ENCODE measurements at places on chromosomes 1 and 21.
A peak's percentile ranks its signal among the peaks of the same experiment; 100 is the strongest.

DNA sequence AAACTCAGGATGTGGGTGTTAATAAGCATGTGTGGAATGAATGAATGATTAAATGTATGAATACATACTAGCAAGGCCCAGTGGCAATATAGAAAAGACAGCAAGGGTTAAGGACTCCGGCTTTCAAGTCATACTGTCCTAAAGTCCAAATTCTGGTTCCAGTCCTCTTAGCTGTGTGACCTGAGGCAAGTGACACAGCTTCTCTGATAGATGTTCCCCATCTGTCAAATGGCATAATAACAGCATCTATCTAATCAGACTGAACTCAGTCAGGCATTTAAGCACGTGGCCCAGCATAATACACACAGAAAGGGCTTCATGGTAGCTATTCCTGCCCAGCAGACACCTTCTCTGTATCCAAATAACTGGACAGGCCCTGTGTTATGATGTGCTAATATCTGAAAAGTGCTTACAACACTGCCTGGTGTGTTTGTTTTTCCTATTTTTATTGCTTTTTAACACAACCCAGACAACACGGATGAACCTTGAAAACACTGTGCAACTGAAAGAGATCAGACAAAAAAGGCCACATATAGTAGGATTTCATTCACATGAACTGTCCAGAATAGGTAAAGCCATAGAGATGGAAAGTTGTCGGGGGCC lies 12.4 kb downstream of the ASAP3 start:
- no peak for DNase-seq

- DNase-seq = no peak
Observed at GRCh38 chr1:52002038-52002917, 11.8 kb upstream of the RAB3B start.

- DNase-seq = no peak
Observed at GRCh38 chr1:150890033-150890416, 3.1 kb downstream of the CTXND2 start.

- DNase-seq = no peak
Observed at GRCh38 chr1:230345139-230345885, 80.8 kb downstream of the PGBD5 start.

- peak; percentile 74 for DNase-seq
Observed at GRCh38 chr1:206933333-206933945, 11.7 kb upstream of the FCMR start.

GRCh38 chr21:40176724-40177123 lies 309.5 kb downstream of the PCP4 start:
- no peak for DNase-seq

DNA sequence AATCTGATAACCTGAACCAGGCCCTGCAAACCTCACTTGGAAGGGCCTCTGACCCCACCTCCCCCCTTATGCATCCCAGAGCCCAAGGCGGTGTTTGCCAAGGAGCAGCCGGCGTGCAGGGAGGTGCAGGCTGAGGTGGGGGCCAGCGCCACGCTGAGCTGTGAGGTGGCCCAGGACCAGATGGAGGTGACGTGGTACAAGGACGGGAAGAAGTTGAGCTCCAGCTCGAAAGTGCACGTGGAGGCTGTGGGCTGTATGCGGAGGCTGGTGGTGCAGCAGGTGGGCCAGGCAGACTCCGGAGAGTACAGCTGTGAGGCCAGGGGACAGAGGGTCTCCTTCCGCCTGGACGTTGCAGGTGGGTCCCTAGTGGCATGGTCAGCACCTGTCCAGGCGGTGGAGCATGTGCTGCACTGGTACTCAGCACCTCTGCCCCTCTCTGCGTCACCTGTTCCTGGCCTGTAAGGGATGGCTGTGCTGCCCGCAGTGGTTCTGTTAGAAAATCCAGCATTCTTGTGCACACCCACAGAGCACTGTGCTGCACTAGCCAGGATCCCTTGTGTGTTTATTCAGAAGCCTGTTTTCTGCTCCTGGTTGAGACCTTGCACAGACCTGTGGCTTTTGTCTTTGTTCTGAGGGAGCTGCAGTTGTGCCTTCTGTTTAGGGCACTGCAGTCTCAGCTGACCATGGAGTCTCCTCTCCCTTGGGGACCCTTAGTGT lies 11.6 kb downstream of the OBSCN start:
- DNase-seq = no peak

GRCh38 chr21:45161038-45161945 lies 86.9 kb downstream of the ADARB1 start:
- no peak for DNase-seq

GRCh38 chr1:22540337-22540736 lies 23.0 kb upstream of the EPHA8 start:
- no peak for DNase-seq

GRCh38 chr21:36749935-36750575 lies 51.1 kb downstream of the SIM2 start:
- DNase-seq = no peak

- DNase-seq = no peak
Observed at GRCh38 chr21:21200939-21201615, 202.9 kb downstream of the NCAM2 start.

DNA sequence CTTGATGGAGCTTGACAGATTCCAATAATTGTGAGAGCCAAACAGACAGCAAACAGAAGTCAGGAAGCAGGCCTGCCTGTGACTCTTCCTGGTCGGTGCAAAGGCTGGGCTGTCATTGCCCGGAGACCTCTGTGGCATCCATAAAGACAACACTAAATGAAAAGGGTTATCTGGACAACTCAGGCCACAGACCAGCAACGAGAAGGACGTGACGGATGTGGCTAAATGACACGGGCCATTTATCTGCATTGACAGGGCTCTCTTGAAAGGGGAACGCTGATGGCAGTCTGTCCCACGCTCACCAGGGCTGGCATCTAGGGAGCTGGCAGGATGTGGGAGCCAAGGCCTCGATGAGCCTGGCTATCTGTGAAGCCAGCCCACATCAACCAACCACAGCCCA lies 35.0 kb downstream of the HMGB4 start:
- DNase-seq = no peak

GRCh38 chr1:14437417-14437918 lies 161.0 kb upstream of the KAZN start:
- no peak for DNase-seq

DNA sequence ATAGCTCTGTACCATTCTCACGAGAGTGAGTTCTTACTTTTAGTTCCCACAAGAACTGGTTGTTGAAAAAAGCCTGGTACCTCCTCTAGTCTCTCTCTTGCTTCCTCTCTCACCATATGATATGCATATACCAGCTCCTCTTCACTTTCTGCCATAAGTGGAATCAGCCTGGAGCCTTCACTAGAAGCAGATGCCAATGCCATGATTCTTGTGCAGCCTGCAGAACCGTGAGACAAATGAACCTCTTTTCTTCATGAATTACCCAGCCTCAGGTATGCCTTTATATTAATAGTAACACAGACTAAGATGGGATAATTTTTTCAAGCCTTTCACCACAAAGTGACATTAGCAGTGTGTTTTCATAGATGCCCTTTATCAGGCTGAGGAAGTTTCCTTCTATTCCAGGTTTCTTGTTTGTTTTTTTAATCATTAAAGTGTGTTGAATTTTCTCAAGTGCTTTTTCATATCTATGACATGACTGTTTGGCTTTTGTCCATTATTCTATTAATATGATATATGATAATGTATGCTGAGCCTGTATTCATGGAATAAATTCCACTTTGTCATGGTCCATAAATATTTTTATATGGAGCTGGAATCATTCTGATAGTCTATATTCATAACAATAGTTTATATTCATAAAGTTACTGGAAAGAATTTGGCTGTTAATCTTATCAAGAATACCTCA lies 40.7 kb upstream of the C1orf185 start:
- no peak for DNase-seq

- no peak for DNase-seq
Observed at GRCh38 chr1:159826441-159827101, at the start of gene SLAMF8. Gene SLAMF8 (plus strand): TSS chr1:159826873. CDS start chr1:159826899, 26 bp downstream.

- DNase-seq = no peak
Observed at GRCh38 chr1:171999756-172000155, 158.5 kb downstream of the DNM3 start.

DNA sequence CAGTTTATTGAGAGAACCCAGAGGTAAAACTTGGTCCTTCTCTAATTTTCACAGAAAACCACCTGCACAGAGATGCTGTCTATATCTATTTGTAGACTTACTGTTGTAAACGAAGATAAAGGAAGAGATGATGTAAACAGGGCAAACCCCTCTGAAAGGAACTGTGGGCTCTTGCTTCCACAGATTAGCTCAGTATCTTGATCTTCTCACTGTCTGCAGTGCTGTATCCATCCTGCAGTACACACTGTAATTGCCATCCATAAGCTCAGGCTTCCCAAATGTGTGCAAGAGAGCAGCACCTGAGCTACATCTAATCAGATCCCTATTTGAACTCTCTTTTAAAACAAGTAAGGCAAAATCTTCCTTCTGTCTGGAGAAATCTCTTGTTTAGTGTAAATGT lies 16.6 kb upstream of the RWDD3 start:
- no peak for DNase-seq

DNA sequence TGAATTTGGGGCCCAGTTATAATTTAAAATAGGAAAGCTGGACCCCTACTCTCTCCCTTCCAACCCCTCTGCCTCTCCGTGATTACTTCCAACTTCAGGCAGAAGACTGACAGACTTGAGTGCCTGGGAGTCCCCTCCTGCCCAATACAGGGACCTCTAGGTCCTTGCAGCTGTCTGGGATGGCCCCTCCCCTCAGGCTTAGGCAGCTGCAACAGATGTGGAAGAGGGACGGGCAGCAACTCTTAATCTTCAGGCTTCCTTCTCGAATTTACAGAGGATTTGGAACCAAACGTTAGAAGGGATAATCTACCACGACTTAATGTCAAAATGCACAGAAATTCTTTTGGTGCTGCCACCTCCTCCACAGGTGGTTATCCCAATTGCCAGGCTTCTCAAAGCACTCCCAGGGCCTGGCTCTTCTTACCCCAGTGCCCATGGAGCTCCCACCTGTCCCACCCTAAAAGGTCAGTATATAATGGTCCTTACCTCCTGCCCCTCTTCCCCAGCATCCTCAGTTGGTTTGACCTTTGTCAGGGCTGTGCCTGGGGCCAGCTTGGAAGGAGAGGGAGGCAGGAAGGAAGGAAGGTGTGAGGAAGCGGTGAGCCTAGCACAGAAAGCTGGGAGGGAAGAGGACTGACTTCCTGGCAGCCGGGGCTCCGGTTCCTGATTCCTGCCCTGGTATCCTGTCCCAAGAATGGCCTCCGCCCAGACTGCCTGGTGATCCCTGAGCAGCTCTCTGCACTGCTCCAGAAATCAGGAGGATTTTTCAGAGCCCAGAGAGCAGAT lies 2.8 kb downstream of the PEA15 start:
- no peak for DNase-seq

DNA sequence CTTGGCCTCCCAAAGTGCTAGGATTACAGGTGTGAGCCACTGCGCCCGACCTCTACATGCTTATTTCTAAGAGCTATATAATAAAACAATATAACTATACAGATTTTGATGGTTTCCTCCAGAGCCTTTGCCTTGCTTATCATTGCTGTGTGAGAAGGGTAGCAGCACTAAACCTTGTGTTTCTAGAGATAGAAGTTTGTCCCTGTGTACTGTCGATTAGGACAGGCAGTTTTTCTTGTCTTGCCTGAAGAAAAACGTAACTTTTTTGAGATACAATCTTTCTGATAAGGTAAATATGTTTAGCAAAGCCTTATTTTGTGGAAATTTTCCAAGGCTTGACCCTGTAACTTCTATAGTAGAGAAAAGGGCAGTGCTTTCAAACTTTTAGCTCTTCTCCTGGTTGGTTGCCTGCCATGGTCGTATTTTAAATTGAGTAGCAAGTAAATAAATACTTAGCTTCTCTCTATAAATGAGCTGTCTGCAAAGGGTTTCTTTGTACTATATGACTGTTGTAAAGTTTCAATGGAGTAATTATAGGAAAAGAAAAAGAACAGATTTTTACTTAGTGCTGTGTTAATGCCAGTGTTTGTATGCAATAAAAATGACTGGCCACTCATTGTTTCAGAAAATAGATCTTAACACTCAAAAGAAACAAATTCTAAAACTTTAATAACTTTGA lies 86.4 kb upstream of the CACYBP start:
- no peak for DNase-seq

GRCh38 chr1:159647616-159648015 lies 60.0 kb downstream of the APCS start:
- DNase-seq = no peak

DNA sequence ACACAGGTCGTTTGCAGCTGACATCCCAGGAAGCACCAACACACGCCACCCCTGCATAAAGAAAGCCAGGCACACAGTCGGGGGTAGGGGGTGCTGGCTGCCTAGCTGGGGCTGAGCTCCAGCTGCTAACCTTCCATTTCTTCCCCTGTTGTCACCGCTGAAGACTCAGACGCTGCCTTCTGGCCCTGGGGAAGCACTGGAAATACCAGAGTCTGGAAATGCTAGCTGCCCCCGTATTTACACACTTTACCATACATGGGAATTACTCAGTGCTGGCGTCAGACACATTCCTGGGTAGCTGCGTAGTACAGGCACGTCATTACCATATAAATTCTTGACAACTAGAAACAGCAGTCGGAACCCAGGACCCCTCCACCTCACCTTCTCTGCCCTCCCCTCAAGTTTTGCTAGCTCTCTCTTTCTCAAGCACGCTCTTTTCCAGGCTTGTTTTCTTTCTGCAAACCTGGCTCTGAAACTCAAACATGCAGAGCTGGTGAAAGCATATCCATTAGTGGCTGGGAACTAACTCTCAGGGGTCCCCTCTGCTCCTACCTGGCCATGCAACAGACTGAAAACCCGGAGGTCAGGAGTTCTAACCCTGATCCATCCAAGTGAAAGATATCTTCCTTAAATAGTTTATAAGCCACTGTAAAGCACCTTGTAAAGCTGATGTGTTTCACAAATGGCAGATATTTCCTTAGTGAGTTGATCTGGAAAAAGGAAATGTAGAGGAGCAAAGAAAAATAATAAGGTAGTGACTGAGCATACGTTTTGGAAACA lies 3.3 kb downstream of the CSRP1 start:
- DNase-seq = no peak

DNA sequence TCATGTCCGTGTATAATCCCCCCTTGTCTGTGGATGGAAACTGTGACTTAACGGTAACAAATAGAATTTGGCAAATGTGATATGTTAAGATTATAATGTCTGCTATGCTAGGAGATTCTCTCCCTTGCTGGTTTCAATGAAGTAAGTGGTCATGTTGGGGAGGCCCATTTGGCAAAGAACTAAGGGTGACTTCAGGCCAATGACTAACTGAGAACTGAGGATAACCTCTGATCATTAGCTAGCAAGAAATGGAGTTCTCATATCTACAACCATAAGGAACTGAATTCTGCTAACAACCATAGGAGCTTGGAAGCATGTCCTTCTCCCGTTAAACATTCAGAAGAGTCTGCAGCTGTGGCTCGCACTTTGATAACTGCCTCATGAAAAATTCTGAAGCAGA lies 2.3 kb downstream of the IFI44L start:
- no peak for DNase-seq

- DNase-seq = no peak
Observed at GRCh38 chr1:221527302-221527701, 214.6 kb downstream of the DUSP10 start.

Data from activated CD4-positive, alpha-beta T cell treated with anti-CD3 and anti-CD28 coated beads for 24 hours (primary cell).